ENCODE measurements at places on chromosomes 5 and 9. TPM values are rescaled to one million over a fixed set of nuclear protein-coding genes. Genes with fewer than 3 reads are reported as not detected.

WDR38 gene
- not detected for total RNA-seq

AFF4 gene
- 25.6 TPM for total RNA-seq

TLX3 gene
- total RNA-seq = not detected

LRRC19 gene
- not detected for total RNA-seq

ZNF883 gene
- 1.1 TPM for total RNA-seq

PCDHA6 gene
- total RNA-seq = not detected

Data from A549 treated with RU486 at 1 μM for 4 hours (cell line).